ENCODE measurements at places on chromosomes 13 and 19. TPM values are rescaled to one million over a fixed set of nuclear protein-coding genes. Genes with fewer than 3 reads are reported as not detected.

DNA sequence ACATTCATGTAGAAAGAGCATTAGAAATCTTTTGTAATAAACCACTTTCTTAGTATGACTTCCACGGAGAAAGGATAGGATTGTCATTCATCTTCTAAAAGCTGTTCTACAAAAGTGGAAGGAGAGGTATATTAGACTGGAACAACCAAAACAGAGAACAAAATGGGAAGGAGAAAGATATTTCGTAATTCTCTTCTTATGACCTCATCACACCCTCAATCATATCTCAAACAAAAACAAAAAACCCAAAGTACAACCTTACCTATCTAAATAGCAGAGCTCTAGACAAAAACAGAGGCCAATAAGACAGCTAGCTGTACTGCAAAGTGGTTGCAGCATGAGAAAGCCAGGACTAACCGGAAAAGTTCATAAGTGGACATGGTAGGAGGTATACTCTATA is 46.3 kb downstream of the DACH1 start:
- no peak for DNase-seq

- DNase-seq: no peak
Observed at GRCh38 chr13:113076681-113077401, 28.8 kb upstream of the F7 start.

DNA sequence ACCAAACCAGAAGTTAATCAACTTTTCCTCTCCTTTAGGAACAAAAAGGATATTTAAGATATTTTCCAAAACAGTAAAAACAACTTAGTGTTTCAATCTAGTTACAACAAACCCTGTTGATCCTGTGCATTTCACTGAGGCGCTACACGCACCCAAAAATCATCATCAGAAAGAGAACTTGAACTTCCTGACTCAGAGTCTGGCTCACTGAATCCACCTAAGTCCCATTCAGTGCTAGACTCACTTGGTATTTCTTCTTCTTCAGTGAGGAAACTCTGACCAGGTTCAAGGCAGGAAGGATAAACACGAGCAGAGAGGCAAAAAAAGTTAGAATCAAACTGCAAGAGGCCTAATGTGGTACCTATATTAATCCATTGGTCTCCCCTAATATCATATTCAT is 2.2 kb downstream of the KBTBD6 start:
- no peak for DNase-seq

- DNase-seq: no peak
Observed at GRCh38 chr19:35665157-35665556, 1.2 kb upstream of the UPK1A start.

Gene KLK15
- total RNA-seq: not detected

Measured in K562 (cell line).